Ascending aorta (tissue), 2 donors: ENCODE measurements at places on chromosomes 7 and 10. TPM values are rescaled to one million over a fixed set of nuclear protein-coding genes. Genes with fewer than 3 reads are reported as not detected.
A peak's percentile ranks its signal among the peaks of the same experiment; 100 is the strongest.

Gene NEBL
- total RNA-seq, result 0.21 TPM

Gene OPN1SW
- total RNA-seq, result not detected

Gene ANKRD61
- total RNA-seq, result not detected

Gene MRPL43
- 54.5 TPM for total RNA-seq

Gene CLEC5A
- 0.64 TPM for total RNA-seq

Gene OR6V1
- total RNA-seq, result not detected

Gene CARD11
- 0.64 TPM for total RNA-seq

Gene RELN
- 0.11 TPM for total RNA-seq

Gene LLCFC1
- total RNA-seq, result not detected

Gene WBP1L
- total RNA-seq, result 107 TPM

Gene MALRD1
- total RNA-seq, result not detected

Gene LRRC18
- not detected for total RNA-seq

Gene POU6F2
- not detected for total RNA-seq

Gene IRF5
- total RNA-seq, result not detected

Gene PPP1R3C
- total RNA-seq, result 2.0 TPM

Gene SUFU
- total RNA-seq, result 17.3 TPM

Gene EIF3A
- 59.4 TPM for total RNA-seq

Gene NDUFB8
- total RNA-seq, result 71.1 TPM

DNA sequence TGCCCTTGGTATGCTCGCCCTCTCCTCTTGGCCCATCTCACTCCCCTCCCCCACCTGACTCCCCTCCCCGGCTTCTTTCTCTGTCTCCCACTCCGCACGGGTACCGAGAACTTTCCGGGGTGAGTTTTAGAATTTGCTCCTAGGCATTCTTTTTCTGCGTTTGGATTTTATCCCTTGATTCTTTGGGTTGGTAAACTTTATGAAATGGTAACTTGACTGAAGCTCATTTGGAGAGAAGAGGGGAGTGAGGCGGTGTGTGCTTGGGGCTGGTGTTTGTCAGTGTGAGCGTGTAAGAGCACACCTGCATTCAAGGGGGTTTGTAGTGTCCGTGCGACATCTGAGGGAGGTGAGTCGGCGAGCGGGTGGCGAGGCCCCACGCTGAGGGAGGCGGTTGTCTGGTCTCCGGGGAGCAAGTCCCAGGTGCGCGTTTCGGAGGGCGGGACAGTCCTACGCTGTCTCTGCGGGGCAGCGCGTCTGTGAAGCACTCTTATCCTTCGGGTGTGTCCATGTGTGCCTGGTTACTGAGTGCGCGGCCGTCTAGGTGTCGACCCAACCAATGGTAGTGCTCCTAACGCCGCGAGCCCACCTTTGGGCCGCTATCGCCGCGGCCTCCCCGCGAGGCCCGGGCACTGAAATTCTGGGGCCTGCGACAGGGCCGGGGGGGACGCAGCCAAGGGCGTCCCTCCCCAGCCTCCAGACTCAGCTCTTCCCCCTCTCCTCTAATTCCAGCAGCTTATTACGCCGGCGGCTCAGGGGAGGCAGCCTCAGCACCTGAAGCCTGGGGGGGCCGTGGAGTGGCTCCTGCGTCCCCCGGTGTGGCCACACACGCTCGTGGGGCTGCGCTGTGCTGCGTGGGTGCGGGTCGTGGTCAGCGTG lies 2.6 kb upstream of the ZNF503 start:
- no peak for DNase-seq

DNA sequence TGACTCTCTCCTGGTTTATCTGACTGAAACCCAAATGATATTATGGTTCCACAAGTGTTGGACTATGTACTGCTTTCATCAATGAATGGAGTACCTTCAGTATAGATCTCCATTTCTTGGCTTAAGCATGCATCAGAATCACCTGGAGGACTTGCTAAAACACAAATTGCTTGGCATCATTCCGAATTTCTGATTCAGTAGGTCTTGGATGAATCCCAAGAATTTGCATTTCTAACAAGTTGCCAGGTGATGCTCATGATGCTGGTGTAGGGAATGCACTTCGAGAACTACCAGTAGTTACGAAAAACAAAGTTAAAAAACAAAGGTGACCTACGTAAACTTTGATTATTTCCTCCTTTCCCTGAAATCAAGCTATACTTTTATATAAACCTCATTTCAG lies 119.0 kb upstream of the FEZF1 start:
- DNase-seq, result no peak

DNA sequence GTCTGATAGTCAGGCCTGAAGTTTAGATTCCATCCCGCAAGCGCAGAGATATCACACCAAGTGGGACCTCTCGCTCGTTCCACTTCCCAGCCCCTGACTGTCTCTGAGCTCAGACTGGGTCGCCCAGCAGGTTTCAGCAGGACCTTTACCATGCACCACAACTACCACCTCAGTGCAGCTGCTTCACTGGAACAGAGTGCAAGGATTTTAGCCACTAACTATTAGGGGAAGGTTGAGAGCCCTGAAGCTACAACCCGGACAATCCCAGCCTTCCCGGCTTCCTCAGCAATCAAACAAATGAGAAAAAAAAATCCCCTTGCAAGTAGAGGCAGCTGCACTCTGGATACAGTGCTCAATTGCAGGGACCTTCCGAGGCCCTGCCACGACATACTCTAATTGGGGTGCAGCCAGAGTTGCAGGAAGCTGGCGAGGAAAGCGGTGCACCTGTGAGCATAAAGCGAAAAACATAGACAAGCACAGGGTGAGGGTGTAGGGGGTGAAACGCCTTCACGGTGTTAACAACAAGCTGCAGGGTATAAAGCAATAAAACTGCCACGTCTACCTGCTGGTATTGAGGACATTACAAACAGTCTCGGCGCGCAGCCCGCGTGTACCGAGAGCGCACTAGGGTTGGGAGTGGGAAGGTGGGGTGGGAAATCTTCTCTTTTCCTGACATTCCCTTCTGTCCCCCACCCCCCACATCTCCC lies 2.6 kb upstream of the DLX6 start:
- no peak for DNase-seq

DNA sequence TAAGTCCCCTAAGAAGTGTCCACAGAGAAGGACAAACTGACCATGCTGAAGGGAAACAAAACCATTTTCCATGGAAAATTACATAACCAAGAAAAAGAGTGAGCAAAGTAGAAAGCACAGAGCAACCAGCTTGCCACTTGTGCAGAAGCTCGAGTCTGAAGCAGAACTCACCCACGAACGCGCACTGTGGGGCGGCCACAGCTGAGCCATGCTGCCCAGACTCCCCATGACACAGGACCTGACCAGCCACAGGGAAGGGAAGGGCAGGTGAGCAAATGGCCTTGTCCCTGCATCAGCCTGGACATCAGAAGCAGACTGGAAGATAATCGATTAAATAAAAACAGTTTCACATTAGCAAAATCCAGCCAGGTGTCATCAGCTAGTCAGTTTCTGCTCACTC lies 95.7 kb downstream of the TCERG1L start:
- no peak for DNase-seq

- DNase-seq, result no peak
These were observed 220.5 kb downstream of the CXCL12 start for GRCh38 chr10:44164251-44164956.

- no peak for DNase-seq
These were observed 146.0 kb downstream of the RAPGEF5 start for GRCh38 chr7:22210967-22211366.

- no peak for DNase-seq
These were observed 22.9 kb upstream of the LRRC17 start for GRCh38 chr7:102889851-102890250.

- peak; percentile 79 for DNase-seq
These were observed 60.9 kb downstream of the ARMC3 start for GRCh38 chr10:22988581-22989360.

- no peak for DNase-seq
These were observed 6.2 kb downstream of the MDFIC start for GRCh38 chr7:114928060-114928459.

- DNase-seq, result no peak
These were observed 710.3 kb downstream of the SORCS1 start for GRCh38 chr10:106454233-106454632.

GRCh38 chr10:131177431-131178327 lies 133.8 kb downstream of the TCERG1L start:
- DNase-seq, result no peak

- DNase-seq, result no peak
These were observed 3.5 kb upstream of the EN2 start for GRCh38 chr7:155454183-155455112.

DNA sequence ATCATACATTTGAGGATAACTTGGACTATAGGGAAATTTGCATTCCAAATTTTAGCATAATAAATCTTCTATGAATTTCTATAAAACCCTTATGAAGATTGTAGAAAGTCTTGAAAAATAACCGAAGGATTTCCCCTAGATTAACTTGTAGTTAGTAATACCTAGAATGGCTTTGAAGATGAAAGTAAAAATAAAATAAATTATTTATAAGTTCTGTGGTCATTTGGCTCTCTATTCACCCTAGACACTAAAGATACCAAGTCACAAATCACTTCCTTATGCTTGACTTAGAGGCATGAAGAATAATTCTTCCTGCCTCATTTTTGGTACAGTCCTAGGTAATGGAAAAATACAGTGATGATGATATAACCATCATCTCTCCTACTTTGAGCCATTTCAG lies 79.3 kb downstream of the CSTF2T start:
- no peak for DNase-seq

GRCh38 chr10:73810358-73810734 lies 1.1 kb downstream of the NDST2 start:
- no peak for DNase-seq

GRCh38 chr10:3828404-3829155 lies 43.6 kb upstream of the KLF6 start:
- DNase-seq, result no peak

DNA sequence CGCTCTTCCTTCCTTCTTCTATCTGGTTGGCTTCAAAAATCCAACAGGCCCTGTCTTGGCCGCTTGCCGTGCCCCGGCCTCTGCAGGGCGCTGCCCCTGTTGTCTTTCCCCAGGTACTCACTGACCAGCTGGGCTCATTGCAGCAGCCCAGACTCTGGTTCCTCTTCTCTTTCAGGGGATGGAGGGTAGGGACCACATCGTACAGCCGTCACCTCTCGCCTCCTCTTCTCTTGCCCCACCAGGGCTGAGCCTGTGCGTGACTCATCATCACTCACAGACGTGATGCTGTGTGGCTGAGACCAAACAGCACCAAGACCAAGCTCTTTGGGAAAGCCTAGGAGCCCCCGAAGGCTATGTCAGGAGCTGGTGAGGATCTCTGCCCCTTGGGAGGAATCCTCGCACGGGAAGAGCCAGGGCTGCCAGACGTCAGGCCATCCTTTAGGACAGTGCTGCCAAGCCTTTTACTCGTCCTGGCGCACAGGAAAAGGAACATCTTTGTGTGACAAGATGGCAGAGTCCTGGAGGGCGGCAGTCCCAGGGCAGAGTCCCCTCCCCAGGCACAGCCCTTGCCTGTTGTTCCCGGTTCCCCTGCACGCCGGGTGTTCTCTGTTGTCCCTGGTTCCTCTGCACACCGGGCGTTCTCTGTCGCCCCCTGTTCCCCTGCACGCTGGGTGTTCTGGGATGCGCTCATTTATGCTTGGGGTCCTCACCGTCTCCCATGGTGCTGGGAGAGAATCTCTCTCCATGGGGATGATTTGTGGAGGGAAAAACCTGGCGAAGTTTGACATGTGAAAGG lies 188.5 kb upstream of the SHH start:
- no peak for DNase-seq

GRCh38 chr10:130425169-130425568 lies 289.0 kb downstream of the GLRX3 start:
- DNase-seq, result no peak
